Type B pancreatic cell (in vitro differentiated cells): ENCODE measurements at places on chromosomes 3 and 15.

DNA sequence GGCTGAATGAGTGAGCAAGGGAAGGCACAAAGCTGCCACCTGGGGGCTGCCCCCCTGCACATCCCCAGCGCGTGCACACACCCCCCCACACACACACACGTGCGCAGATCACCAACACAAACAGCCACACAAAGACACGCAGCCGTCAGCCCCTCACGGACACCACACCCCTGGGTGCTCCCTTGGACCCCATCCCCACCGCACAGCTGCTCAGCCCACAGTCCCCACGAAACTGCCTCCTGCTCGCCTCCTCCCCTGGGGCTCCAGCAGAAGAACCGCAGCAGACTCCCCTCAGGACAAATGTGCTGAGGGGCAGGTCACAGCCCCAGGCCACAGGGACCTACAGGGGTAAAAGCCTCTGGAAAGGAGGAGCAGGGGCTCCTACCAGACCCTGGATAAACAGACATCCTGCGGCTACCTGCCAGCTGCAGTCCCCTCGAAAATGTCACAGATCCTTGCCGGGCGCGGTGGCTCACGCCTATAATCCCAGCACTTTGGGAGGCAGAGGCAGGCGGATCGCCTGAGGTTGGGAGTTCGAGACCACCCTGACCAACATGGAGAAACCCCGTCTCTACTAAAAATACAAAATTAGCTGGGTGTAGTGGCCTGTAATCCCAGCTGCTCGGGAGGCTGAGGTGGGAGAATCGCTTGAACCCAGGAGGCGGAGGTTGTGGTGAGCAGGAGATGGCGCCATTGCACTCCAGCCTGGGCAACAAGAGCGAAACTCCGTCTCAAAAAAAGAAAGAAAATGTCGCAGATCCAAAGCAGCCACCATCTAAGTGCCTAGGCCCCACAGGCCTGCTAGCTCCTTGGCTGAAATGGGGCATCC lies 6.5 kb downstream of the TWF2 start:
- H3K4me1 ChIP-seq, result no peaks in the 10 kb centered on the region
- no peak overlapping the region for H3K27ac ChIP-seq
- DNase-seq, result no peak
- no peaks in the 10 kb centered on the region for H3K27me3 ChIP-seq
- H3K36me3 ChIP-seq, result no peaks in the 10 kb centered on the region

DNA sequence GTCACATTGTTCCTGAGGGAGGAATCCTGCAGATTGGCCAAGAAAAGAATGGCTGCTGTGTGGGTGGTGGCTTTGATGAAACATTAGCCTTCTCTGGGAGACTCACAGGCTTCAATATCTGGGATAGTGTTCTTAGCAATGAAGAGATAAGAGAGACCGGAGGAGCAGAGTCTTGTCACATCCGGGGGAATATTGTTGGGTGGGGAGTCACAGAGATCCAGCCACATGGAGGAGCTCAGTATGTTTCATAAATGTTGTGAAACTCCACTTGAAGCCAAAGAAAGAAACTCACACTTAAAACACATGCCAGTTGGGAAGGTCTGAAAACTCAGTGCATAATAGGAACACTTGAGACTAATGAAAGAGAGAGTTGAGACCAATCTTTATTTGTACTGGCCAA lies 6.1 kb downstream of the PTX3 start:
- H3K4me3 ChIP-seq, result no peak overlapping the region
- peaks cover 18% of the 10 kb centered on the region for H3K4me1 ChIP-seq
- no peak for DNase-seq
- H3K36me3 ChIP-seq, result peaks cover 15% of the 10 kb centered on the region

DNA sequence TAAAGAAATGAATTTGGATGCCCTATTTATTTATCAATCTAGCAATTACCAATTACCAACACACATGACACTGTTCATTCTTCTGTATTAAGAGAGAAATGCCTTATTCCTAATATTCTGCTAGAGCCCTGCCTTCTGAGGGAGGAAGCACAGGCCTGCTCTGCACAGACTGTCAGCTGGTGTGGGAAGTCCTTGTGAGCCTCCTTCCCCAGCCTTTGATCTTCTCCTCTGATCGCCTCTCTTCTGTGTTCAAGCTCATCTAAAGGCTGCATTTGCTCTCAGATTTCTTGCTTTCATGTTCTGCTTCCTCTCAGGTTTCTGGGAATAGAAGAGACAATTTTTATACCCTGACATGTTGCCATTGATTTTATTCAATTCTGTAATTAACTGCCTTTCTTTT lies 290.6 kb upstream of the UMPS start:
- H3K27me3 ChIP-seq, result no peaks in the 10 kb centered on the region
- peaks cover 26% of the 10 kb centered on the region for H3K36me3 ChIP-seq
- no peak for DNase-seq
- H3K27ac ChIP-seq, result peak overlapping the region; percentile 25

GRCh38 chr3:53694666-53695323 lies 151.4 kb downstream of the CHDH start:
- no peaks in the 10 kb centered on the region for H3K36me3 ChIP-seq
- no peak for DNase-seq
- H3K4me3 ChIP-seq, result no peak overlapping the region
- peaks cover 3% of the 10 kb centered on the region for H3K4me1 ChIP-seq
- H3K27ac ChIP-seq, result no peak overlapping the region

DNA sequence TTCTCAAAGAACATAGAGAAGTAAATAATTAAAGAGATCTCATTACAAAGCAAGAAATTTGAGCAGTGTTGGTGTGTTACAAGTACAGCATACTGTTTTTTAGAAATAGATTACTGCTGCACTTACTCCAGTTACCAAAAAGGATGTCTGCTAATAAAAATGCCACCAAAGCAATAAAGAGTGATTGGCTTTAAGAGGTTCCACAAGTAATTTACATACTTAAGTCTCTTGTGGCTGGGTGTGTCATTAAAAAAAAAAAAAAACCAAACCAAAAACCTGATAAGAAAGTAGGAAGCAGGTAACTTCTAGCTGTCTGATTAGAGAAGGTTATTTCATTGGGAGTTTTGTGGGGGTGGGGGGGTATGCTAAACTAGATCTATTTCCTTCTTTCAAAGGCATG lies 15.2 kb downstream of the RAB11A start:
- peak overlapping the region; percentile 76 for H3K27ac ChIP-seq
- peak overlapping the region; percentile 20 for H3K4me3 ChIP-seq
- H3K27me3 ChIP-seq, result no peaks in the 10 kb centered on the region
- no peak for DNase-seq

DNA sequence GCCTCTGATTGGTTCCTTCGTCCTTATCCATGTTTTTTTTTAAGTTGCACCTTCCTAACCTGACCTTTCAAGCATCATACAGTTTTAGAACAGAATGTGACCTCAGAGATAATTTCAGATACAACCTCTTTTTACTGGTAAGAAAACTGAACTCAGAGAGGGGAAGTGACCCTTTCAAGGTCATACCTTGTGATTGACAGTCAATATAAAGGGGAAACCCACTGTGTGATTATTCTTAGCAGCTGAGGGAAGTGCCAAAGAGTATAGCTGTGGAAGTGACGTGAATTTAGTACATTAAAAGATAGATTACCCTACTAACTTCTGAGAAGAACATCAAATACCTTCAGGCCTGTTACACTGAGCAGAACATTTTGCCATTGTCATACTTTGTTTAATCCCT lies 319.4 kb downstream of the NEK10 start:
- peaks cover 4% of the 10 kb centered on the region for H3K4me1 ChIP-seq
- DNase-seq, result no peak
- H3K27me3 ChIP-seq, result no peaks in the 10 kb centered on the region

DNA sequence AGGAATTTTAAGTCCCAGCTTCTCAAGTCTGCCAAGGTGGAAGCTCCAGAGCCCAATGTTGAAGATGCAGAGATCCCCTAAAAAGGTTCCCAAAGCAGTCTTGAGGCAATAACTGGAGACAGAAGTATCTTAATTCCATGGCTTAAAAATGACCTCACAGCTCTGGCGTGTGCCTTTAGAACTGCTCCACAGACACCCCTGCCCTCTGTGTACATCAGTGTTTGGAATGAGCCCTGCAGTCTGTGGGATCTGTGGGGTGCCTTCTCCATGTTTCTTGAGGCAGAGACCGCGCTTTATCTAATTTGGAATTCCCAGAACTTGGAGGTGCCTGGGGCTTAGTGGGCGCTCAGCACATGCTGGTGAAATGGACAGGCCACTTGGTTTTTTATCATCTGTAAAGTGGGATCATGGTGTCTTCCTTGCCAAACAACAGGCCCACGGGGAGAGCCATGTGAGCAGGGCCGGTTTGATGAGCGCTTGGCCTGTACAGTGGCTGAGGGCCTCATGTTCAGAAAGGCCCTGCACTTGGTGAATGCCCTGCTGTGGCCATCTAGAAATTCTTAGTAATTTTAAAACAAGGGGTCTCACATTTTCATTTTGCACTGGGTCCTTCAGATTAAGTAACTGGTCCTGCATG lies 7.1 kb downstream of the ITGA11 start:
- no peak overlapping the region for H3K4me3 ChIP-seq
- H3K27me3 ChIP-seq, result peaks cover 42% of the 10 kb centered on the region
- no peak for DNase-seq
- no peak overlapping the region for H3K27ac ChIP-seq
- no peaks in the 10 kb centered on the region for H3K36me3 ChIP-seq
- peaks cover 20% of the 10 kb centered on the region for H3K4me1 ChIP-seq

DNA sequence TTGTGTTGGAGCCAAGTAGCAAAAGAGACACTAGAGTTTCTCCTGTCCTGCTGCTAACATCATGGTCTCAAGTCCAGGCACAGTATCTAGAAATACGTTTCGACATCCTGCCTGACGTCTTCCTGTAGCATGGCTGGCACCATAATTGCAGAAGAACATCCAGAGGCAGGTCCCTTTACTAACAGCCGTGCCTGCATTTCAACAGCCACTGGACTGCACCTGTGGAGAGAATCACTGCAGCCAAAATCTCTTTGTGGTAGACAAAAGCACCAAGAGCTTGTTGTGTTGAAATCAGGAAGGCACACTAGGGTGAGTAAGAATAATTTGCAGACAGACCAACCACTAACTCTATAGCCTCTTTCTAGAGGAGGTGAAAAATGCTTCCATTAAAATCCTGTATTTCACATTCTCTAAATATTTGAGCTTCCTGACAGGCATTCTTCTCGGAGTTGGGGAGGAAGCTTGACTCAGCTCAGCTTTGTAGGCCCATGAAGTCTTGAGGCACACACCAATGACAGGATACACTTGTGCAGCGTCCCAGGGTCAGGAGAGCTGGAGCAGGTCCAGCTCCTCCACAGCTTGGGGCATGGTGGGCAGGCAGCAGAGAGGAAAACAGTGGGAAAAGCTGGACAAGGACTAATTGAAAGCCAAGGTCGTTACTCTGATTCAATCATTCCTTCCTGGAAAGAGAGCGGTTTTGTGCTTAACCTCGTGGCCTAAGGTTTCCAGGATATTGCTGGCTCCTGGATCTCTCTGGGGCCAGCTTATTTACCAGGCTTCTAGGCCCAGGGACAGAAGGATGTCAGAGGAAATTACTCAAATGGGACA lies 244.9 kb downstream of the FAM43A start:
- no peaks in the 10 kb centered on the region for H3K27me3 ChIP-seq
- peaks cover 37% of the 10 kb centered on the region for H3K4me1 ChIP-seq
- no peak for DNase-seq
- H3K36me3 ChIP-seq, result peaks cover 4% of the 10 kb centered on the region
- no peak overlapping the region for H3K4me3 ChIP-seq
- H3K27ac ChIP-seq, result peak overlapping the region; percentile 29

GRCh38 chr15:57472861-57473260 lies 96.6 kb downstream of the CGNL1 start:
- H3K4me3 ChIP-seq, result no peak overlapping the region
- H3K36me3 ChIP-seq, result peaks cover 4% of the 10 kb centered on the region
- peaks cover 31% of the 10 kb centered on the region for H3K4me1 ChIP-seq
- H3K27me3 ChIP-seq, result no peaks in the 10 kb centered on the region

DNA sequence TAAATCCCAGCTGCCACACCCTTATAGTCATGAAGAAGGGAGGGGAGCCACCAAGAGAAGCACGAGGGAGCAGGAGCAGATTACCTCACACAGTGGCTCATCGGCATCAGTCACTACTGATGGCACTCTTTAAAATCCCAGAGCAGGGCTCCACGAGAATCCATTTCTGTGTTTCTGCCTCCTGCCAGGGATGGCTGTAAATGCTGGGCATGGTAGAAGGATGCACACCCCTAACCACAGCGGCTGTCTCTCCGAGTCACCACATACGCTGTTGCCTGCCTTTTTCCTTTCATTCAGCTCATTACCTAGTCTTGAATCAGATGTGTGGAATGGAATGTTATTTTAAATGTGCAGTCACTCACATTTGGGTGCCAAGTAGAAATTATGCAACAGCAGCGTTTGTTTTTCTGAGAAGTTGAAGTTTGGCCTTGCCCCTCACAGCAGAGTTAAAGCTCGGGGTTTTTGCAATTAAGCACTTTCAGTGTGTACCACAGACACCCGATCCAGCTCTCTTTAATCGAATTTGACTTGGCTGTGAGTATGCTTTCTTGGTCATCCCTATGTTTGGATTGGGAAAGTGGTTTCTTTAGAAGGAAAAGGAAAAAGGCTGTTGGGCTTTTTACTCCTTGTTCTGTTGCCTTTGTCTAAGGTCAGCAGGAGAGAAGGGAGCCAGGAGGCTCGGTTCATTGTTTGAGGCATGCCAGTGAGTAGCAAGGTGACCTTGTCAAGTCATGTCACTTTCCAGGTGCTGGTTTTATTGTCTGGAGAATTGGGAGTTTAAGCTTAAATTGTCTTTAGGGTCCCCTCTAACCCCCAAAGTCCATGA lies 284.2 kb upstream of the TPM1 start:
- peaks cover 34% of the 10 kb centered on the region for H3K36me3 ChIP-seq
- no peaks in the 10 kb centered on the region for H3K27me3 ChIP-seq
- DNase-seq, result no peak
- H3K27ac ChIP-seq, result peak overlapping the region; percentile 26
- H3K4me1 ChIP-seq, result peaks cover 22% of the 10 kb centered on the region

- peaks cover 5% of the 10 kb centered on the region for H3K4me1 ChIP-seq
- no peak overlapping the region for H3K4me3 ChIP-seq
- DNase-seq, result no peak
- no peak overlapping the region for H3K27ac ChIP-seq
- no peaks in the 10 kb centered on the region for H3K27me3 ChIP-seq
- no peaks in the 10 kb centered on the region for H3K36me3 ChIP-seq
Measured at GRCh38 chr15:65937476-65937875, 68.2 kb downstream of the RAB11A start.

- DNase-seq, result no peak
- H3K27me3 ChIP-seq, result peaks cover 14% of the 10 kb centered on the region
- H3K4me1 ChIP-seq, result peaks cover 12% of the 10 kb centered on the region
- no peak overlapping the region for H3K4me3 ChIP-seq
- H3K27ac ChIP-seq, result no peak overlapping the region
Measured at GRCh38 chr15:48654801-48655200, 9.3 kb upstream of the FBN1 start.

GRCh38 chr3:18946524-18946923 lies 201.8 kb upstream of the KCNH8 start:
- no peak for DNase-seq
- no peak overlapping the region for H3K4me3 ChIP-seq
- no peak overlapping the region for H3K27ac ChIP-seq
